GM04504 (cell line): ENCODE measurements at places on chromosomes 12 and 14.
A peak's percentile ranks its signal among the peaks of the same experiment; 100 is the strongest.

DNA sequence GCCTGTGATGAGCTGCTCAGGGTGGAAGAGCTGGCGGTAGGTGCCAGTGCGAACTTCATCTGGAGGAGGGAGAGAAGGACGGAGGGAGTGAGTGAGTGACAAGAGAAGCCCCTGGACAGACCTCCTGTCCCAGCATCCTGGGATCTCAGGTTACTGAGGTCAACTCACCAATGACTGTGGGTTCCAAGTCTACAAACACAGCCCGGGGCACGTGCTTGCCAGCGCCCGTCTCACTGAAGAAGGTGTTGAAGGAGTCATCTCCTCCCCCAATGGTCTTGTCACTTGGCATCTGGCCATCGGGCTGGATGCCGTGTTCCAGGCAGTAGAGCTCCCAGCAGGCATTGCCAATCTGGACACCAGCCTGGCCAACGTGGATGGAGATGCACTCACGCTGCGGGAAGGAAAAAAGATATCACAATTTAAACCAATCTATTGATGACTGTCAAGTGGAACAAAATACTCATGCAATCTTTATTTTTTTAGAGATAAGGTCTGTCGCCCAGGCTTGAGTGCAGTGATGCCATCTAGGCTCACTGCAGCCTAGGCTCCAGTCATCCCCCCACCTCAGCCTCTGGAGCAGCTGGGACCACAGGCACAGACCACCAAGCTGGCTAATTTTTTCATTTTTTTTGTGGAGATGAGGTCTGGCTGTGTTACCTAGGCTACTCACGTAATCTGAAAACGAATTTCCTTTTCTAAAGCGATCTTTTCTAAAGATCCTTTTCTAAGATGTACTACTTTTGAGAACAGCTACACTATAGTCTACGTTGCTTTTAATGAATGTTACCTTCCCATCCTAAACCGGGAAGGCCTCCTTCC lies 1.7 kb downstream of the TUBA1B start:
- no peak for DNase-seq

- DNase-seq: no peak
Measured at GRCh38 chr14:80605536-80605935, 336.0 kb downstream of the CEP128 start.

DNA sequence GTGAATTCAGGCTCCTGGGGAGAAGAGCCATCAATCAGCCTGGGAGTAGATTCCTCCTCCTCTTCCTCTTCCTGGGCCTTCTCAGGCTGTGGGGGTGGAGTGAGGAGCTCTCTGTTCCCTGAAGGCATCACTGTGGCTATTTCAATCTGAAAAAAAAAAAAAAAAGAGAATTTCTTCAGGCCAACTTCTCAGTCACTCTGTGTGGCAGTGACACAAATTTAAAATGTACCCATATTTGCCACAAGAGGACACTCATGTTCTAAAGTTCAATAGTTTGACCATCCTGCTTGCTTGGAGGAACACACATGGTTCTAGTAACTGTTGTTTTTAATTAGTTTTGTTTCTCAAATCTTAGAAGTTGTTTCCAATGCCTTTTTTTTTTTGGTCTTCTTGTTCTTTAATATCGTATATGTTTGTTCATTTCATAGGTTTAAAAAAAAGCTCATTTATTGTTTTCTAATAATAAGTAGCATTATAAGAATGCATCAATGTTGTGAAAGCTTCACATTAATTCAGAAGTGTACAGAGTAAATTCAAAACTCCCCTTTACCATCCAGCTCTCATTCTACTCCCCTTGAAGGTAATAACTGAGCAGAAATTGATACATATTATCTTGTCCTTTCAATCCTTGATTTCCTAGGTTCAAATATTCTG lies 23.3 kb upstream of the CCER1 start:
- DNase-seq: peak; percentile 67

DNA sequence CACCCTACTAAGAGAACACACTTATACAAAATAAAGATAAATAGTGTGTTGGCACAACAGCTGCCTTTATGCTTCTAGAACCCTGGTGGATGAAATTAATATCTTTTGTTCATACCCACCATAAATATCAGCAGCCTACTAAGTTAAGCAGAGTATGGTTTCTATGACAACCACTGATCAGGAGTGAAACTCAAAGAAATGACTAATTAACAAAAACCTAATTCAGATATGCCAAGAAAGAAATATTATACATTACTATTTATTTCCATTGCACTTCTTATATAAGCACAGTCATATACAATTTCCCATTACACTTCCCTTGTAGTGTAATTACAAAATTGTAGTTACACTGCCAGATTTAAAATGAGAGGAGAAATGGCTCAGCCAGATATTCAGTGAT lies 164.1 kb upstream of the CDKN3 start:
- no peak for DNase-seq

DNA sequence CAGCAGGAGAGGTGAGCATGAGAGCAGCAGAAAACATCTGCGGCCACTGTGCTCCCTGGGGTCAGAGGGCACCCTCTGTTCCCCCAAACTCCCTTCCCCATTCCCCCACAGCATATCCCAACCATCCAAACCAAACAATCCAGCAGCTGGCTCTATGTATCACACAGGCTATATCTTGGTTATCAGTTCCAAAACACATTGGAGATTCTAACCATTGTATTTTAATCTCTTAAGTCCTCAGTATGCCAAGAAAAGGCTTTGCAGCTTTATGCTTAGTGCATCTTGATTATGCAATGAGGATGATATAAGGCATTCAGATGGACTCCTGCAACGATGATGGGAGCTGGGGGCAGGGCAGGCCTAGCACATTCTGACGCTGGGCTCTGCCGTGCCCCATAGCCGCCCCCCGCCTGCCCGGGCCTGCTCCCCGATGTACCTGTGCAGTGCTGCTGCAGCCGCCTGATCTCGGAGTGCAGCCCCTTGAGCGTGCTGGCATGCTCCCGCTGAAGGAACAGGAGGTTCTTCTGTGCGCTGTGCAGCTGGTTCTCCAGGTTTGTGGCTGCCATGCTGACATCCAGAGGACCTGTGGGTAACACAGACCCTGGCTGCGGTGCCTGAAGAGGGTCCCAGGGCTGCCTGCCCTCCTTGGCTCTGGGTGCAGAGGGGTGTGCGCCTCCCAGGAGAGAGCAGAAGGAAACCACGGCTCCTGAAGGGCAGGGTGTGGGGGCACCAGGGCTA lies 29.6 kb downstream of the CCDC92 start:
- no peak for DNase-seq

DNA sequence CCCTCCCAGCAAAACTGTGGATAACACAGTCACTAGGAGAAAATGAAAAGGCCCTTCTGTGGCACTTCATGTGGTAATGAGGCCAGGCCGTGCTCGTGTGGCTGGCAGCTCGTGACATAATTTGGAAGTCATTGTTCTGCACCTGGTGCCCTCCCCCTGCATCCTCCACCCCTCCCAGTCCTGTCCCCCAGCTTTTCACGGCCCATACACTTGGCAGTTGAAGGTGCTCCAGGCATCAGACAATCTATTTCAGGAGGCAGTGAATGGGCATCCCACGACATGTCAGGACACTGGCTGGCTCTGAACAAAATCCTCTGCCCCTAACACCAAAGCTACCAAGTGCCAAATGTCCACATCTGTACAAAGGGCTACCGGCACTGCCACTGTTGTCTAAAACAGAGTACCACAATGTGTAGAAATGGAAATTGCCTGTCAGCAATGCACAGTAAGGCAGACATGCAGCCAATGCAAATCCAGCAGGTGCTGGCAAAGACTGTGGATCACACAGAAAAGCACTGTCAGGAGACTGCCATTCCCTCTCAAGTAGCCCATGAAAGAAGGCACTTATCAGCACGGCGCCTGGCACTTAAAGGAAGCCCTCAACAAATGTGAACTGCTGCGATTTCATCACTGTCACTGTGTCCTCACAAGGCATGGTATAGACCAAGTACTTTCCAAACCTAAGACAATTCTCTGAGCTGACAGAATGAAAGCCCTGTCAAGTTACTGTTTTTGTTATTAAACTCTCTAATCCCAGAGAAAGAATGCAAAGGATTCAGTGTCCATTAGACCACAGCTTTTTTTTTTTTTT lies 39.1 kb downstream of the CORO1C start:
- no peak for DNase-seq
